Lower leg skin (tissue), 4 donors: ENCODE measurements at places on chromosomes 3 and 15.

- no peak for DNase-seq
These were observed 212.9 kb downstream of the TIGIT start for GRCh38 chr3:114506591-114507300.

GRCh38 chr3:114586119-114586518, 292.3 kb downstream of the TIGIT start:
- DNase-seq = no peak

- peak; percentile 2 for DNase-seq
These were observed 70.2 kb upstream of the CORO2B start for GRCh38 chr15:68508485-68509189.

DNA sequence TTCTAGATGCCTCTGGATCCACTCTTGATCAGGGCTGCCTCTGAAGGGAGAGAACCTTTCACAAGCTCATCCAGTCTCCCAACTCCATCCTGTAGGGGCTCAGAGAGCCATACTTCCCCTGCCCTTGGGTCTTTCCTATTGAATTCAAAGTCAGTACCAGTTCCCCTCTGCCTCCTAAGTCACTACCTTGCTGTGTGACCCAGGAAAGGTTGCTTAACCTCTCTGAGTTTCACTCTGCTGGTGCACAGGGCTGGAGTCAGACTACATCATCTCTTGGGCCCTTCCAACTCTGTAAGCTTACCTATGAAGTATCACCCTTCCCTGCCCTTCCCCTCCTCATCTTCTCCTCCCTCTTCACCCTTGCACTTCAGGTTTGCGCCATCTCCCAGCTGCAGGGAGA, 117.9 kb downstream of the MEGF11 start:
- DNase-seq = no peak

DNA sequence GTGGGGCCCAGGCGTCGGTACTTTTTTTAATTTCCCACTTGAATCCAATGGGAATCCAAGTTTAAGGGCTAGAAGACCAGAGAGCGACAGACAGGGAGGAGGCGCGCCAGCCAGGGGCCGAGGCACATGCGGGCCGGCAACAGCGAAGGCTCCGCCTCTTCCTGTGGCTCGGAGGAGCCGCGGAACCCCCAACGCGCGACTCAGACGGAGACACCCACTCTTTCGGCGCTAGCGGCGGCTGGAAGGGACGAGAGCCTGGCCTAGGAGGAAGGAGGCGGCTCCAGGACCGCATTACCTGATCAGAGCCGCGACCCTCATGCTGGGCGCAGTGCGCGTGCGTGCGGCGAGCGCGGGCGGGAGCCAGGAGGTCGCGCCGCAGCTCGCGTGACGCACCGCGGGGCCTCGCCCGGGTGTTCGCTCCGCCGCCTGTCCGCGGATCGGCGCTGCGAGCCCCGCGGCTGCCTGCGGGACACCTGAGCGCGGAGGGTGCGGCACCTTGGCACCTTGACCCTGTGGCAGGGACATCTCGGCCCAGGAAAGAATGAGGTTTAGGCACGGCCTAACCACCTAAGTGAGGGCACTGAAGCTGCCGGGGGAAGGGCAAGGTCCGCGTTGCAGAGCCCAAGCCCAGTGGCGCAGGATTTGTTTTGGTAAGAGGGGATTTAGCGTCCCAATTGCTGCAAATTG, at the start of gene DPH6:
Gene DPH6, minus strand, starts transcription at position 342 of the 687 bp plus-strand sequence. Its CDS starts 24 bp downstream, at position 318.
- peak; percentile 94 for DNase-seq
